GM23338 (cell line): ENCODE measurements at places on chromosomes 5 and 9.

DNA sequence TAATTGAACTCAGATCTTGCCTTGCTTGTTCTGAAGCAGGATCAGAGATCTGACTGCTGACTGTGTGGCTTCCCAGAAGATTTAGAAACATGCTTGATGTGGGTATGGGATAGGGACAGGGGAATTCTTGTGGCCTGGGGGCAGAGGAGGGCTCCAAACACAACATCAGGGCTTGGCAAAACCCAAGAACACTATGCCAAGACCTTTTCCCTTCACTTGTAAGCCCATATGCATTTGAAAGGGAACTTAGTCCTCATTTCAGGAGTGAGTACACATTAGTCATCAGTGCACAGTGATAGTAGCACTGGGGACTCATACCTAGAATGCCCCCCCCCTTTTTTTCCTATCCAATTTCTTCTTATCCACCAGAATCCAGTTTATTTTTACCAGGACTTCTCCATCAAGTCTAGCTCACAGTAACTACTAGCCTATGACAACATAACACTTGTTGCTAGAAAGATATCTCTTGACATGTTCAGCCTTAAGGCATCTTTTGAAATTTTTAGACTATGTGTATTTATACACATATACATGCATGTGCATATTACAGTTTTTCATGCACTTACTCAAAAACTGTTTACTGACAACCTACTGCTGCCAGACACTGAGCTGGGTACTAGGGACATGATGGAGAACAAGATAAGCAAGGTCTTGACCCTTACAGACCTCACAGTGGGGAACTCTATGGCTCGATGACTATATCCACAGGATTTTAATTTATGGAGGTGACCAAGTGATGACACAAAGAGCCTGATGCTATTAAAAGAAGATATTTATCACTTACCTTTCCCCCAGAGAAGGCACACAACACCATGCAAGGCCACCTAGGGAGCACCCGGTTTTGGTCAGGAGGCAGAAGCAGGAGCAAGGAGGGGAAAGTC, 158.3 kb upstream of the MAP3K1 start:
- DNase-seq, result no peak

DNA sequence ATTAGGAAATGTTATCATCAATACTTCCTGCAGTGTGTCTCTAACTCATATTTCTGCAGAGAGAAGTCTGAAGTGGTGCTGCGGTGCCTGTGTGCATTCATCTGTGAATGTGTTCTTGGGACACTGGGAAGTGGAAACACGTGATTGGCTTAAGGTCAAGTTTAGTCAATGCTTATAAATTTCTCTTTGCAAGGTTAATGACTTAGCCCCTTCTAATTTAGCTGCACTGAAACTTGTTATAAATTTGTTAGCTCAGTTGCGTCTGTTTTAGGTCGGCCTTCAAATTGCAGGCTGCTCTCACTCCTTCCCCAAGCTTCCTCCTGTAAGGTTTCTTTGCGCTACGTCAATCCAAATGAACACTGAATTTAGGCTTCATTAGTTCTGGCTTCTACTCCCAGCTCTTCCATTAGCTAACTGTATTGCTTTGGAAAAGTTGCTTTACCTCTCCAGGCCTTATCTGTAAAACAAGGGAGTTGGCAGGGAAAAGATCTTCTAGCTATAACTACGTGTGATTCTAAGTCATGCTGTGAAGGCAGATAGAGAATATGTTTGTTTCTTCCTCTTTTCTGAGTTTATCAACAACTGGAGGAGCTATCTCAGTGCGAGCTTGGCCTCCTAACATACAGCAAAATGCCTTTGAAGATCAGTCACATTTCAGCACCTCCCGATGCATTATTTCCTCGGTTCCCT, 341.8 kb downstream of the NFIB start:
- DNase-seq, result no peak

DNA sequence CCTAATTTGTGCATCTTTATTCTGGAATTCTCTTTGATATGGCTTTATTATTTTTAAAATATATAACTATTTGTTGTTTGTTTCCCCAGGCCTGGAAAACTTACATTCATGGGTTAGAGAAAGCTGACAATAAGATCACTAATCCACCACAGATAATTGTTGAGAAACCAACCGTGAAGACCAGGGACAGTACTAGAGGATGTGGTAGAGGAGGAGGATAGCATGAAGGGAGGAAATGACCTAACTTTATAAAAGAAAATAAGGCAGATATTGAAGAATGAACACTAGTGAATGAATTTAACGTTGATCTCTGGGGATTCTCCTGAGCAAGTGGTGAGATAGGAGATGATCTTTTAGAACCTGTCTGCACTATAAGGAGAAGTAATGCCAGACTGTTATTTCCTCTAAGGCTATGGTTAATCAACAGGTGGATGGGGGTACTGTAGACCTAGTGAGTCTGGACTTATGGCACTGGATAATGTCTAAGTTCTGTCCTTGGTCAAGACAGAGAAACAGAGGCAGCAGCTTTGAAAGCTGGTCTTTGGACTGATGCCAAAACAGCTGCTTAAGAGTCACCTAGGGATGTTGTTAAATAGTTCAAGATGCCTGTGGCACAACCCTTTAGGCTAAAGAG, 52.4 kb downstream of the NREP start:
- no peak for DNase-seq

- DNase-seq, result no peak
Observed at GRCh38 chr9:37104183-37104889, 16.0 kb upstream of the ZCCHC7 start.

GRCh38 chr5:172224996-172225395, 31.0 kb downstream of the EFCAB9 start:
- no peak for DNase-seq

- DNase-seq, result no peak
Observed at GRCh38 chr9:81535542-81536241, 153.7 kb downstream of the TLE1 start.

GRCh38 chr5:152641970-152642805, 237.1 kb upstream of the NMUR2 start:
- no peak for DNase-seq

- no peak for DNase-seq
Observed at GRCh38 chr5:146042628-146043279, 62.6 kb downstream of the PLAC8L1 start.

GRCh38 chr9:3912817-3913216, 387.0 kb upstream of the RFX3 start:
- DNase-seq, result no peak

DNA sequence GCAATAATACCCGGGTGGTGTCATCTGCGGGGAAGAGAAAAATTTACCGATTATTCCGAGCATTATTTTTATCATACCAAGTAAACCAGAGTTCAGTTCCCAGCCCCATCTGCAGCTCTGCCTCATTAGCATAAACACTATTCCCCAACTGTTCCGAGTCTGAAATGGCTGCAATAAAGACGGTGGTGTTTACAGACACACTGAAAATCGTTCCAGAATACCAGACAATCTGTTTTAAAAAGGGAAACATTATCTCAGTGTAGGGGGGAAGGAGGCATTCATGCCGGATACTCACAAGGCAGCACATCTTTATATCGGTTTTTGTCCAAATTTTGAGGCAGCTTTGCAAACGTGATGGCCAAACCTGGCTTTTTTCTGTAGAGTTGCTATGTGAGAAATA, 70.3 kb upstream of the EPB41L4B start:
- no peak for DNase-seq
